Activated CD4-positive, alpha-beta T cell treated with anti-CD3 and anti-CD28 coated beads, Interleukin-2, Interleukin-6, amounts not matched to agents 100 ng/mL and 50 ng/mL, durations not matched to agents 16 hours and 8 hours (primary cell): ENCODE measurements at places on chromosomes 6 and 20.

- no peak for DNase-seq
Observed at GRCh38 chr6:157832250-157832967, 9.4 kb downstream of the SNX9 start.

GRCh38 chr20:32077190-32077589, 25.1 kb downstream of the HCK start:
- DNase-seq = no peak

GRCh38 chr20:30288346-30288745, 969.1 kb upstream of the DEFB115 start:
- DNase-seq = no peak

DNA sequence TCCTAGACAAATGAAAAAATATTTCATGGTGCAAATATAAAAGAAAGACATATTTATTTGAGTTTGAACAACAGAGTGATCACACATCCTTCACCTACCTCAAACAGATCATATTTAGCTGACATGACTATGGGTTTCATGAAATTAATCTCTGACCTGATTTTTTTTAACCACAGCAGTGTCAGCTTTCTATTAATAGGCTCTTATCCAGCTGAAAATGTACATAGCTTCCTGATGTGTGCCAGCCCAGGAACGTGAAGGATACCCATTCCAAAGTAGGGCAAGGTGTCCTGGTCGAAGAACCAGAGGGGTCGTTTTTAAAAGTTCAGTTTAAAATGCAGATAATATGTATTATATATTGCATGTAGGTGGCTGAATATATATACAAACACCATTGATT, 19.8 kb downstream of the TRDN start:
- DNase-seq = no peak

- no peak for DNase-seq
Observed at GRCh38 chr6:6508643-6509042, 79.9 kb upstream of the LY86 start.
